Bronchial smooth muscle cell (primary cell): ENCODE measurements at places on chromosomes 4 and X. TPM values are rescaled to one million over a fixed set of nuclear protein-coding genes. Genes with fewer than 3 reads are reported as not detected.

EXOSC9 gene
- total RNA-seq = 21.6 and 28.2 TPM in 2 replicates

AFP gene
- total RNA-seq = 0.95 and 2.9 TPM in 2 replicates

PUDP gene
- 3.9 and 4.4 TPM in 2 replicates for total RNA-seq

SMIM10L2A gene
- 0.17 and 1.7 TPM in 2 replicates for total RNA-seq

RNF212 gene
- 0.09 and 0.32 TPM in 2 replicates for total RNA-seq

CSN3 gene
- not detected in 2 replicates for total RNA-seq
